ENCODE measurements at places on chromosomes 11 and 22.
A peak's percentile ranks its signal among the peaks of the same experiment; 100 is the strongest.

- no peak for DNase-seq
Observed at GRCh38 chr11:11569936-11570491, 51.8 kb downstream of the GALNT18 start.

- DNase-seq: no peak
Observed at GRCh38 chr11:39806652-39807051, 1652.8 kb downstream of the LRRC4C start.

DNA sequence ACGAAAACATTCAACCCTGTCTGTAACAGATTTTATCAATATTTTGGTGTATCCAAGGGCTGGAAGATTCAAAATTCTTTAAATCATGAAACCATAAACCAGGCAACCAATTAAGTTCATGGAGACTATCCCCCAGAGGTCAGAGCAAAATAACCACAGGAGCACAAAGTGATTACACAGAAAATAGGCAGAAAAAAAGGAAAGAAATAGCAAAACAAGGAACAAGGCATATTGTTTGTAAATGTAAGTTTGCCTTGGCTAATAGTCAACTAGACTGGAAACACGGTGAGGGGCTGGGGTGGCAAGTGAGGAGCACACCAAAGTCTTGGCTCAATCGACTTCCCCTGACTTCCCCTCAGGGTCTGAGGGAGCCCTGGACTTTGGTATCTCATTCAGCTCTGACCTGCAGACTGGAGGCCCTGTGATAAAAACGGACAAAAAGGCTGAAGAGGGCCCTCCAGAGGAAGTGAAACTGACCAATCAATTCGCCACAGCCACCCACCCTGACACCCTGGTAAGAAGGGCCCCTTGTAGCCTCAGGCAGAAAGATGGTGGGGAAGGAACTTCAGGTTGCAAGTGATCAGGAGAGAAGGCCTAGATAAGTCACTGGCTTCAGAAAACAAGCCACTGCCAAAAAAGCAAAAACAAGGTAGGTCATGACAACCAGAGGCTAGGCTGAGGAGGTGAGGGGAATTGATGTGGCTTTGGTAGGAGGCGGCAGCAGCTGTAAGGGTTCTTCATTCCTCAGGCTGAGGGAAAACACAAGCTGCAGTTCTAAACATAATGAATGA lies 1.8 kb downstream of the SIK3 start:
- DNase-seq: no peak

GRCh38 chr22:44002997-44003396 lies 21.1 kb upstream of the PARVB start:
- no peak for DNase-seq

DNA sequence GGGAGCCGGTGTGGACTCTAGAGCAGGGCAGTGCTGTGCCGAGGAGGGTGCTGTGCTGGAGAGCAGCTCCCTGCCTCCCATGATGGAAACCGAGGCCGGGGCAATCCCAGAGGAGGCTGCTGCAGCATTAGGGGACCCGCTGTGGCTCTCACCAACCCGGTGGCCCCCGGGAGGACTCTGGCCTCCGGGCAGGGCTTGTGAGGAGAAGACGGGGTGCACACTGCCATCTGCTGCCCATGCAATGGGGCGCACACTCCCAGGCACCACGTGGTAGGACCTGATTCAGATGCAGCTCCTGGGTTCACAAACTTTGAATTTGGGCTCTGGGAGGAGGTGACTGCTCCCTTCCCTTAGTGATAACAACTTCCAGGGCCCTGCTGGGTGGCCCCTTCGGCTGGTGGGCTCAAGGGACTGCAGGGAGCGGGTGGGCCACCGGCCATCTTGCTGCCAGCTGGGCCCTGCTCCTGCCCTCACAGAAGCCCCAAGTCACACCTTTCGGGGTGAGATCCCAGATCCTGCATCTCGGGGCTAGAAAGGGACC lies 93.8 kb upstream of the FGF3 start:
- no peak for DNase-seq

- no peak for DNase-seq
Observed at GRCh38 chr11:61102667-61103571, 630 bp downstream of the CD5 start.

- DNase-seq: no peak
Observed at GRCh38 chr11:60762851-60763691, 6.4 kb downstream of the MS4A15 start.

- DNase-seq: no peak
Observed at GRCh38 chr22:45077286-45077685, 67.5 kb upstream of the PHF21B start.

DNA sequence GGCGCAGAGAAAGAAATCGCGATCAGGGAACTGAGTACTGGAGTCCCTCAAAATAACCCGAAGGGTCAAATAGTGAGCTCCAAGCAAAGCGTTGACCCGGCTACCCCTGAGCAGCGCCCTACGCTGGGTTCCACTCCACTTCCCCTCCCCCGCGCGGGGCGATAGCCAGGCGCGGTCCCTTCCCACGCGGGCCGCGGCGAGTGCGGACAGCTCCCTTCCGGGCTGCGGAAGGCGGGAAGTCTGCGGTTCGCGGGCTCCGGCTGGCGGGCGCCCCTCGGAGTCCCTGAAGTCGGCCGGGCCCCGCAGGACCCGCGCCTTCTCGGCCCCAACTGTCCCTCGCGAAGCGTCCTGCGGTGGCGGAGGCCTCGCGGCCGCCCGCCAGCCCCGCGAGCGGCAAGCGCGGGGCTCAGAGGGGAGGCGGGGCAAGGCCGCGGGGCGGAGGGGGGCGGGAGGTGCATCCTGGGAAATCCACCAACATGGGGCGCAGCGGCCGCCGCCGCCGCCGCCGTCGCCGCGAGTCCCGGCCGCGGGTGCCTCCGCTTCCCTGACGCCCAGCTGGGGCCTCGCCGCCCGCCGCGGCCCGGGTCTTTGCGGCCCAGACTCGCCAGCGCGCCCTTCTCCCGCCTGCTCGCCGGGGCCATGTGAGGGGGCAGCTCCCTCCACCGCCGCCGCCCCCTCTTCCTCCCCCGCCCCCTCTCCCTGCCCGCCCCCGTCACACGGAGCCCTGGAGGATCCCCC lies at the start of gene QSER1:
Gene QSER1, plus strand, starts transcription at position 457 of the 738 bp plus-strand sequence. CDS start 315 bp downstream, outside the sequence.
- peak; percentile 66 for DNase-seq

DNA sequence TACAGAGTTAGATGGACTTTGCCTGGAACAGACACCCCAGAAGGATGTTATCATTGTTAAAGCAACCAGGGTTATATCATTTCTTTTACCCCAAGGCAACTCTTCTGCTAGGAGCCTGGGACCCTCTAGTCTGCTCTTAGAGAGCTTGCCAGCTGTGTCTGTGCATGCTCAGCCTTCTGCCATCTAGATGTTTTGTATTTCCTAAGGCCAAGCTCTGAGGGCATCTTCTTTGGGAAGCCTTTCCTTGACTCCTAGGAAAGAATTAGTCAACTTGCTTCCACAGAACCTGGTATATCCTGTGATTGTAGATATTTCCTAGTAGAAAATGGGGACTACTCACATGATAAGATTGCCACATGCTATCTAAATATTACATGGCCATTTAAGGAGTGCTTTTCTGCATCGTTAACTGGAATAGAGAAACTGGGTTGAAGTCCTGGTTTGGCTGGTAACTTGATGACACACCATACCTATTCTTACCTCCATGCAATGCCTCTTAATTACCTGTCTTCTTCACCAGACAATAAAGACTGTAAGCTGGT lies 87.6 kb downstream of the STIM1 start:
- no peak for DNase-seq

- DNase-seq: no peak
Observed at GRCh38 chr11:26473216-26474194, 98.6 kb downstream of the MUC15 start.

DNA sequence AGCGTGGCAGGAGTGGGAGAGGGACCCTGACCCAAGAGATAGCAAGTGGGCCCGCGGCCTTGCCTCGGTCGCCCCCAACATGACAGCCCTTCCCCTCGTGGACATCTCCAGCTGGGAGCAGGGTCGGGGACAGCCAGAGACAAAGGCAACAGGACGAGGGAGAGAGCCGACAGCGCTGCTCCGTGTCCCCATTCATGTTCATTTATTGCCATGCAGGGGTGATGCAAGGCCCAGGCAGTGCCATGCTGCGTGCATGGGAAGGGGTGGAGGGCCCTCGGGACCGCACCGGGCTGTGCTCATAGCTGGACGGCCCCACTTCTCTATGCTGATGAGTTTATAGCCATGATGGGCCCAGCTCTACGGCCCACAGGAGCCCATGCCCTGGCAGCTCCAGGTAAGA lies 12.7 kb downstream of the MRPL23 start:
- DNase-seq: no peak

DNA sequence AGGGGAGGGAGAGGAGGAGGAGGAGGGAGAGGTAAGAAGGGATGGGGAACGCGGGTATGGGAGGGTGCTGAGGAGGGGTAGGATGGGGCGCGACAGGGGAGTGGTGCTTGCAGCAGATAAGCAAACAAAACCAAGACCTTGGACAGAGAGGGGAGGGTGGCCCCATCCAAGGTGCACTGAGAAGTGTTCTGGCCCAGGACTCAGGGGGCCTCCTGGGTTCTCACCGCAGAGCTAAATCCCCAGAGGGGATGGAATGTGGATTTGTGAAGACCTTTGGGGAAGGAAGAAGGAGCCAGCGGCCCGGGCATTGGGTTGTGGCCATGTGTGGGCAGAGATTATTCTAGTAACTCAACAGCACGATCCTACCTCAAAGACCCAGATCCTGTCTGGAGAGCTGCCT lies 90.9 kb upstream of the LINC01488 start:
- no peak for DNase-seq

- DNase-seq: no peak
Observed at GRCh38 chr11:68092411-68092810, 28.8 kb downstream of the CHKA start.

- peak; percentile 31 for DNase-seq
Observed at GRCh38 chr11:89182773-89183518, 5.3 kb downstream of the TYR start.

- DNase-seq: no peak
Observed at GRCh38 chr22:31579835-31580242, 82.2 kb downstream of the PISD start.

GRCh38 chr11:2097356-2097997 lies 41.7 kb downstream of the IGF2 start:
- no peak for DNase-seq

GRCh38 chr11:23974051-23974450 lies 522.8 kb upstream of the LUZP2 start:
- no peak for DNase-seq

GRCh38 chr22:19196841-19197612 lies 18.5 kb upstream of the SLC25A1 start:
- DNase-seq: no peak

DNA sequence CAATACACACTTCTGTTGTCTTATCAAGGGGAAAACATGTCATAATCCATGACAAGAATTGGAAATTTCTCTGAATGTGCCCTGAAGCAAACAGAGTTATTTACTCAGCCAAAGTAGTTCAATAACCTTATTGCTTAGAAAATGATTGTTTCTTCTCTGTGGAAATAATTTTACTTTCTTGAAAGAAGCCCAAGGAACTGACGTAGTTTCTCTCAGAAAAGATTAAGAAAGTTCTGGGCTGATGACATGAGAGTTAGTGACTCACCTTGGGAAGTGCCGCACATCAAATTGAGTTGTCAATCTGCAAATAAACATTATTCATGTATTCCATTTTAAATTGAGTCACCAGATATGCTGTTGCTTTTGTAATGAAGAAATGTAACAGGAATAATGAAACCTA lies 418.6 kb upstream of the LRRC4C start:
- DNase-seq: no peak

DNA sequence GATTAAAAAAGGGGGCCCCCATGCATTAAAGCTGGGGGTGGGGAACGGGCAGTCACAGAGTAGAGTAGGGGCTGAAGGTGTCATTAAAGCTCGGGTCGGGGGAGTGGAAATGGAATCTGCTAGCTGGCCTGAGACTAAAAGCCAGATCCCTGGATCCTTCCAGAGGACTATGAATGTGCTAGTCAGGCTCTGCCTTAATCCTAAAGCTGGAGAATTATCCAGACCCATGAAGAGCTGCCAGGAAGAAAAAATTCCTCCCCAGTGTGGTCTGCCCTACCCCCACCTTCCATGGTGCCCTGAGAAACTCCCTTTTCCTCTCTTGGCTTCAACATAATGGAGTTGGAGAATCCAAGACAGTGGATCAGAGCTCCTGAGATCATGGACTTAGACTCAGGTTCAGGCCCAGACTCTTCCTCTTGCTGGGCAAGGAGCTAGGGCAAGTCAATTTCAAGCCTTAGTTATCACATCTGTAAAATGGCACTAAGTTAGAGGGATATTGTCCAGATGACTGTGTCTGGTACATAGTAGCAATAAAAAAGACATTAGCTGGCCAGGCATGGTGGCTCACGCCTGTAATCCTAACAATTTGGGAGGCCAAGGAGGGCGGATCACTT lies 24.0 kb upstream of the SMTN start:
- no peak for DNase-seq

GRCh38 chr22:45441138-45441537 lies 27.6 kb downstream of the RIBC2 start:
- DNase-seq: no peak

- no peak for DNase-seq
Observed at GRCh38 chr11:134069426-134070341, 812 bp downstream of the JAM3 start.

- no peak for DNase-seq
Observed at GRCh38 chr11:56849250-56849649, 100.8 kb upstream of the OR9G4 start.

- peak; percentile 8 for DNase-seq
Observed at GRCh38 chr11:130675371-130675821, 227.0 kb downstream of the ADAMTS15 start.

DNA sequence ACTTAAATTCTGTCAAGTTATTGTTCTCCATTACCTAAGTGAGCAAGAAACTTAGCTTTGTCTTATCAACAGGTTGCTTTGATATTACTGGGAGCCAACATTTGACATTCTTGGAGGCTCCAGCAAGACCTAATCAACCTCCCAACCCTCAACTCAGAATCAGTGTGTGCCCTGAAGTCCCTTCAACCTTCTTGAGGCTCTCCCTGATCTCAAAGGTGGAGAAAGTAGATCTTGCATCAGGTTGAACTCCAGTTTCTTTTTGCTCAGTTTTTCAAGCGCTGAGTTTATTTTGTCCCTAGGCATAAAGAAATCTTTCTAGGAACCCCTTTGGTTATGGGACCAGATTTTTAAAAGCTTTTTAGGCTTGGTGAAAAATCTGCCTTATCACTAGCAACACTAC lies 1.4 kb downstream of the FAM111A start:
- no peak for DNase-seq

GRCh38 chr11:118175993-118176777 lies at the start of gene SCN2B:
TSS of gene SCN2B (minus strand) at chr11:118176639. CDS start at chr11:118176431, 208 bp downstream.
- no peak for DNase-seq

DNA sequence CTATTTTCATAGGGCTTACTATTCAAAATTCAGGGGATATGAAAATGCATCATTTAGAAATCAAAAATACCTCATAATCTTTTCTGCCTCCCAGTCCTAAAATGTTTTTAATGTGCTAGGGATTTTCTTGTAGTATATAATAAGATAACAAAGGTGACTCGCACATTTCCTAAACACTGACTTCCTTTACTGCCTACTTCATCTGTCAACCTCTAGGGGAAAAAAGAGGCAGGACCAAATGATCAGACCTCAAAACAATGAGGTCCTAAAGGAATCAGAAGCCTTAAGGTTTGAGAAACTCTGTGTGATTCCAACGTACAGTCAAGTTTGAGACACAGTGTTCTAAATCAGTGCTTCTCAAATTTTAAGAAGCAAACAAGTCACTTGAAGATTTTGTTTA lies 56.1 kb upstream of the POU2AF2 start:
- DNase-seq: no peak
